DMS79 treated with DMSO at 0.1 percent for 48 hours (cell line): ENCODE measurements at places on chromosomes 6 and 20.

DNA sequence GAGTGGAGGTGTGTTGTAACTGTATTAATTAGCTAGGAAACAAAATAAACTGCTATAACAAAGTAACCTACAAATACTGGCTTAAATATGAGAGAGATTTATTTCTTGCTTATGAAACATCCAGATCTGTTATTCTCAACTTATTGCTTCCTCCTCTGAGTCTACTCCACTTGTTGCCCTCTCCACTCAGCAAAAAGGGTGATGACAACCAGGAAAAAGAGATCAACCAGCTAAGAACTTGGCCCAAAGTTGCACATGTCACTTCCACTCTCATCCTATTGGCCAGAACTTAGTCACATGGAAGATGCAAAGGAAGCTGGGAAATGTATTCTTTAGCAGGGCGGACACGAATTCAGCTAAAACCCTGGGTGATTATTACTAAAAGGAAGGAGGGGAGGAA, 5.2 kb upstream of the TP53RK start:
- DNase-seq = no peak

DNA sequence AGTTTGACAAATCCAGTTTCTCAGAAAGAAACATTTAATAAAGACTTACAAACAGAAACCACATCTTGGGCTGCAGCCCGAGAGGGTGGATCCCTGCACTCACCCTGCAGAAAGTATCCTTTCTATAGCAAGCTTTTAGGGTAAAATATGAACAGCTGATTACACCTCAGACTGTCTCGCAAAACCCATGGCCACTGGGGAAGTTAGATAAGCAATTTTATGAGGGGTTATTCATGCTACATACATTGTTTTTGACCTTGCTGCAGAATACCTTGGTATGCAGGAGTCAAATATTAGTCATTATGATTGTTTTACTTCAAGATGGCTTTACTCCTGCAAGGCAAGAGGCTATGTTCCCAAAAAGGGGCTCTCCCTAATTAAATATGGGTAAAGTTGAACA, 126.9 kb downstream of the OR2B2 start:
- DNase-seq = no peak

GRCh38 chr6:87628424-87628823, 38.5 kb downstream of the ORC3 start:
- DNase-seq = no peak

- DNase-seq = no peak
Measured at GRCh38 chr20:56588996-56589395, 40.1 kb upstream of the TFAP2C start.

DNA sequence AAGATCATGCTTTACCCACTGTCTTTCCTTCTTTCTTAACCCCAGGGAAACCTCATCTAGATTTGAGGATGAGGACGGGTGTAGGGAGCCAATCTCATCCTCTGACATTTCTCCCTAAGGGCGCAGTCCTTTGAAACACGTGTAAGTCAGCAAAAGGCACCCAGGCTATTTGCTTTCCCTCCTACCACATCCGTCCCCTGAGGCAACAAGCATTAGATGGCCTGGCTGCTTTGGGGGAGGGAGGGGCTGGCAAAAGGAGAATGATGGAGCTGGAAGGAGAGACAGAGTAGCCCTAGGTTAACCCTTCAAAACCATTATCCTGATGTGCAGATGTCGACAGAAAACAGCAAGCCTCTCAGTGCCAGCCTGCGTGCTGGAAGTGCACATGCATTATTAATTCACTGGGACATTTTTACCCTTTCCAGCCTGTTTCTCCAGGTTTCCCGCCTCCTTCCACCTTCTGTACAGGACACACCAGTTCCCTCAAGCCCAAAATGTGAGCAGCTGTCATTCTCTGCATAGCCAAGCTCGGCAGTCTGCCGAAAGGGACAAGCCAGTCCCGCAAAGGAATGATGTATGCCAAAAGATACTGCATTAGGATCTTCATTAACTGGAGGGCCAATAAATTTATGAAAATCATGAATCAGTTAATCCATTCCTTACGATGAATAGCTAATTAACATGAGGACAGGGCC, 547.2 kb downstream of the CD83 start:
- DNase-seq = no peak
